Upper lobe of left lung (tissue), 6 donors: ENCODE measurements at places on chromosomes 16 and 17. TPM values are rescaled to one million over a fixed set of nuclear protein-coding genes. Genes with fewer than 3 reads are reported as not detected.
A peak's percentile ranks its signal among the peaks of the same experiment; 100 is the strongest.

DNA sequence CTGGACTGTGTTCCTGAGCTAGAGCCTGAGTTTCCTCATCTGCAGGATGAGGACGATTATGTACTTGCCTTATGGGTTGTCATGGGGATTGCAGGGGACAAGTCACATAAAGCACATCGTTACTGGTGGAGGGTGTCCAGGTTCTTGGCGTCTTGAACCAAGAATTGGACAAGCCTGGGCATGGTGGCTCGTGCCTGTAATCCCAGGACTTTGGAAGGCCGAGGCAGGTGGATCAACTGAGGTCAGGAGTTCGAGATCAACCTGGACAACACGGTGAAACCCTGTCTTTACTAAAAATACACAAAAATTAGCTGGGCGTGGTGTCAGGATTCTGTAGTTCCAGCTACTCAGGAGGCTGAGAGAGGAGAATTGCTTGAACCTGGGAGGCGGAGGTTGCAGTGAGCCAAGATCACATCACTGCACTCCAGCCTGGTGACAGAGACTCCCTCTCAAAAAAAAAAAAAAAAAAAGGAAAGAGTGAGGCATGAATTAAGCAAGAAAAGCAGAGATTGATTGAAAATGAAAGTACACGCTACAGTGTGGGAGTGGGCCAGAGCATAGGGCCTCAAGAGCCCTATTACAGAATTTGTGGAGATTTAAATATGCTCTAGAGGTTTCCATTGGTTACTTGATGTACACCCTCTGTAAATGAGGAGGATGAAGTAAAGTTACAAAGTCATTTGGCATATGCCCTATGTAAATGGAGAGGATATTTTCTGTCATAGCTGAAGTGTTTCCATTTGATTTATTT lies 30.7 kb downstream of the ADGRG5 start:
- no peak for DNase-seq

DNA sequence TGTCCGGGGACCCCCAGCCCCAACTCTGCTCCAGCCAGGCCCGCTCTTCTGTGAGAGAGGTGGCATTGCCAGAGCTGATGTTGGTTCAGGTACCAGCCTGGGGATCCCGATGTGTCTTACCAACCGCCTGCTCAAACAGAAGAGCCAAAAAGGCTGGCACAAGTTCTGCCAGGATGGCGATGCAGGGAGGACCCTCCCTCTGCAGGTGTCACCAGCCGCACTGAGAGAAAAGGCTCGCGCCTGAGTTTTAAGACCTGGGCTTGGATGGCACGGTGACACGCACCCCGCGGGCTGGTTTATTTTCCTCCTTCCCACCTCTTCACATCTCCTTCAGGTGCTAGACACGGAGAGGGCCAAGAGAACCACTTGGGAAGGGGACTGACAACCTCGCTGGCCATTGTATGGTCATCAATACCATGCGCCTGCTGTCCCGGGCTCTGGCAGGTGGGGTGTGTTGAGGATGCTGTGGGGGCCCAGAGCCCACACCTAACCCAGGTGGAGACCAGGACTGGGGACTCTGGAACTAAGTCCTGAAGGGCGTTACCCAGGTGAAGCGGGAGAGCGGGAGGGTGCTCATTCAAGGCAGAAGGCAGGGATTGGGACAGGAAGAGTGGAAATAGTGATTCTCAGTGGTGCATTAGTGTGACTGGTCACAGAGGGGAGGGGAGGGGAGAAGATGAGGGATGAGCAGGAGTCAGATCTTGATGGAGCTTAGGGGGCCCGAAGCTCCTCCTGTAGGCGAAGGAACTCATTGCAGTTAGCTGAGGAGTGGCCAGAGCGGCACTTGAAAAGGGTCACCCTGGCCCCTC lies 16.3 kb downstream of the FOXJ1 start:
- DNase-seq, result no peak

STH gene
- not detected for total RNA-seq

- no peak for DNase-seq
These were observed 37.2 kb downstream of the SIAH1 start for GRCh38 chr16:48347980-48348379.

ITGAX gene
- 268 TPM for total RNA-seq

- DNase-seq, result no peak
These were observed 338.1 kb downstream of the SEC14L1 start for GRCh38 chr17:77478899-77479298.

GRCh38 chr17:1197781-1198490 lies 18.2 kb upstream of the ABR start:
- DNase-seq, result peak; percentile 88

EPOP gene
- 1.9 TPM for total RNA-seq

- DNase-seq, result no peak
These were observed 2.4 kb downstream of the JPH3 start for GRCh38 chr16:87604634-87605111.

- DNase-seq, result peak; percentile 82
These were observed at the start of gene MYO18A for GRCh38 chr17:29180034-29180787. Gene MYO18A, minus strand, starts transcription at chr17:29180398. Its CDS starts 13,458 bp downstream, at chr17:29166940.

TEKT1 gene
- 5.8 TPM for total RNA-seq

DOC2A gene
- total RNA-seq, result 11.0 TPM

TLCD2 gene
- total RNA-seq, result 13.6 TPM

CDH5 gene
- 113 TPM for total RNA-seq

HOXB1 gene
- not detected for total RNA-seq

GRCh38 chr16:72590151-72590937 lies 418.4 kb upstream of the PMFBP1 start:
- DNase-seq, result no peak

TBCD gene
- total RNA-seq, result 77.3 TPM

GRCh38 chr16:71635632-71636031 lies 9.6 kb downstream of the MARVELD3 start:
- no peak for DNase-seq

GRCh38 chr17:70776441-70776840 lies 607.1 kb downstream of the KCNJ2 start:
- DNase-seq, result no peak

DNA sequence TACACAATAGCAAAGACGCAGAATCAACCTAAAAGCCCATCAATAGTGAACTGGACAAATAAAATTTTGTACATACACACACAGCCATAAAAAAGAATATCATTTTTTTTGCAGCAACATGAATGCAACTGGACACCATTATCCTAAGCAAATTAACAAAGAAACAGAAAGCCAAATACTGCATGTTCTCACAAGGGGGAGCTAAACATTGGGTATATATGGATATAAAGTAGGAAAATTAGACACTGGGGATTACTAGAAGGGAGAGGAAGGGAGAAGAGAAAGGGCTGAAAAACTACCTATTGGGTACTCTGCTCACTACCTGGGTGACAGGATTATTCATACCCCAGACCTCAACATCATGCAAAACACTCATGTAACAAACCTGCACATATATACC lies 28.2 kb downstream of the ADAMTS18 start:
- DNase-seq, result no peak

GRCh38 chr16:31352376-31353115 lies 2.4 kb upstream of the ITGAX start:
- peak; percentile 55 for DNase-seq

DNA sequence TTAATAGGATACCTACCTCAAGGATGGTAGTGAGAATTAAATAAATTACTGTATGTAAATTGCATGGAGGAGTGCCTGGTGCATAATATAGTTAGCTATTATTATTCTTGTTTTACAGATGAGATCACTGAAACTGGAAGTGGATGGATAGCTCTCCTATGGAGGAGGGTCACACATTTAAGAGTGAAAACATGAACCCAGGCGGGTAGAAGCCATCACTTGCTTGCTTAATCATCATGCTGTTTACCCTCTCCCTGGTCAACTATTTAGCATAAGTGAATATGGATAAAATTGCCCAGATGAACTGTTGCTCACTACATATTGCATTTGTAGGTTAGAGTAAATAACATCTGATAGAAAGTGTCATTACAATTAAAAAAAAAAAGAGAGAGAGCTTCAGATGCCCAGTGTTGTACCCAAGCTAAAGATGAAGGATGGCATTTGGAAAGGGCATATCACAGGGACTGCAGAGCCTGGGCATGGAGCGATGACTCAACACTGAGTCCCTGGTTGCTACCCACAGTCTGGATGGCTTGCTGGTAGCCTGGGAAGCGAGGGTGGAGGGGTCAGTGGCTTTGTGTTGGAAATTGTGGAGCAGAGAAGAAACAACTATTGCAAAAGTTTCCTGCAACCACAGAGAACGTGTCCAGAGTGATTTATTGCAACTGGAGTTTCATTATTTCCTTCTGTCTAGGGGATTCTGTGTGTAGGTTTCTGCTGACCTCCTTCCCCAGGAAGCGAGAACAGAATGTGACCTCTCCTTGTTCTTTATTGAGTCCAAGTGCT lies 414.4 kb downstream of the SHISA9 start:
- DNase-seq, result no peak

- DNase-seq, result no peak
These were observed 20.5 kb downstream of the EMC8 start for GRCh38 chr16:85778873-85779272.

SCIMP gene
- total RNA-seq, result 12.9 TPM

DNA sequence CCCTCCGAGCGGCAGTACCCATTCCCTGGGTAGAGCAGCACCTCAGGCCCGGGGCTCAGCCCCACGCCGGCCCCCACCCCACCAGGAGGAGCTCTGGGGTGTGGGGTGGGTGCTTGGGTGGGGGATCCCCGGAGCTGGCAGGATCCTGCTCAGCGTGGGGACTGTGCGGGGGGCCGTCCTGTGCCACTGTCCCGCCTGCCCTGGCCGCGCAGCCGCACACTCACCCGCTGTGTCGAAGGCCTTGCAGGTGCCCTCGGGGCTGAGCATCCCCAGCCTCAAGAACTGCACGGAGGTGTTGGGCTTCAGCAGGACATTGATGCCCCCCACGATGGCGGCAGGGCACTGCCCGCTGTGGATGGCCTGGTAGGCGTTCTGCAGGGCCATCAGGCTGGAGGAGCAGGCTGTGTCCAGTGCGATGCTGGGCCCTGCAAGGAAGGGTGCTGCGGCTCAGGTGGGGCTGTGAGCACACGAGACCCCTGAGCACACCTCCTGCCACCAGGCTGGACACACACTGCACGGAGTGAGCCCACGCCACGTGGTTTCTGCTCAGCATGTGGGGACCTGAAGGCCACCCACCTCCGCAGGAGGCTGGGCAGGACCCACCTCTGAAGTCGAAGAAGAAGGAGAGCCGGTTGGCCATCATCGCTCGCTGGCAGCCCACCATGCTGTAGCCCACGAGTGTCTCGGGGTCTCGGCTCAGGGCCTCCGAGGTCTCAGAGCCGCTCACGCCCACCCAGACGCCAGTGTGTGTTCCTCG lies 4.9 kb downstream of the FASN start:
- DNase-seq, result no peak
